Activated CD4-positive, alpha-beta memory T cell treated with anti-CD3 and anti-CD28 coated beads, Interleukin-2, amount 10 ng/mL, durations not matched to agents 7 days and 5 days (primary cell): ENCODE measurements at places on chromosomes 4 and X. TPM values are rescaled to one million over a fixed set of nuclear protein-coding genes. Genes with fewer than 3 reads are reported as not detected.

P2RY4 gene
- 0.15 TPM for total RNA-seq

ADH1B gene
- not detected for total RNA-seq

SH2D1A gene
- 61.2 TPM for total RNA-seq

ATOH1 gene
- not detected for total RNA-seq

TLR6 gene
- 5.4 TPM for total RNA-seq

TMPRSS11B gene
- not detected for total RNA-seq

ADH7 gene
- total RNA-seq, result not detected

FGA gene
- total RNA-seq, result not detected

CXXC4 gene
- total RNA-seq, result not detected

PCDH18 gene
- total RNA-seq, result 0.18 TPM

ZFP42 gene
- total RNA-seq, result not detected

PRKX gene
- total RNA-seq, result 141 TPM

PAPSS1 gene
- 28.1 TPM for total RNA-seq

MGARP gene
- total RNA-seq, result not detected

TEX11 gene
- not detected for total RNA-seq

ATP8A1 gene
- 19.8 TPM for total RNA-seq

LRIT3 gene
- 0.10 TPM for total RNA-seq

BMP3 gene
- not detected for total RNA-seq

OPRPN gene
- not detected for total RNA-seq

ATP2B3 gene
- total RNA-seq, result not detected

SHROOM2 gene
- total RNA-seq, result not detected

ARMCX2 gene
- 2.1 TPM for total RNA-seq

SULT1B1 gene
- 3.9 TPM for total RNA-seq

CYP4V2 gene
- 10.0 TPM for total RNA-seq

CENPI gene
- total RNA-seq, result 25.0 TPM

COX7B2 gene
- total RNA-seq, result not detected

ERCC6L gene
- total RNA-seq, result 9.5 TPM

UGT2A3 gene
- not detected for total RNA-seq

CXCL13 gene
- total RNA-seq, result not detected

STOX2 gene
- total RNA-seq, result not detected

CLCN4 gene
- not detected for total RNA-seq

GCNA gene
- 5.3 TPM for total RNA-seq

GAGE12G gene
- total RNA-seq, result not detected

TRPC3 gene
- 0.70 TPM for total RNA-seq

ZNF157 gene
- 0.15 TPM for total RNA-seq
